Right ventricle myocardium superior (tissue), 1 donor: ENCODE measurements at places on chromosomes 7 and 10. TPM values are rescaled to one million over a fixed set of nuclear protein-coding genes. Genes with fewer than 3 reads are reported as not detected.

DNA sequence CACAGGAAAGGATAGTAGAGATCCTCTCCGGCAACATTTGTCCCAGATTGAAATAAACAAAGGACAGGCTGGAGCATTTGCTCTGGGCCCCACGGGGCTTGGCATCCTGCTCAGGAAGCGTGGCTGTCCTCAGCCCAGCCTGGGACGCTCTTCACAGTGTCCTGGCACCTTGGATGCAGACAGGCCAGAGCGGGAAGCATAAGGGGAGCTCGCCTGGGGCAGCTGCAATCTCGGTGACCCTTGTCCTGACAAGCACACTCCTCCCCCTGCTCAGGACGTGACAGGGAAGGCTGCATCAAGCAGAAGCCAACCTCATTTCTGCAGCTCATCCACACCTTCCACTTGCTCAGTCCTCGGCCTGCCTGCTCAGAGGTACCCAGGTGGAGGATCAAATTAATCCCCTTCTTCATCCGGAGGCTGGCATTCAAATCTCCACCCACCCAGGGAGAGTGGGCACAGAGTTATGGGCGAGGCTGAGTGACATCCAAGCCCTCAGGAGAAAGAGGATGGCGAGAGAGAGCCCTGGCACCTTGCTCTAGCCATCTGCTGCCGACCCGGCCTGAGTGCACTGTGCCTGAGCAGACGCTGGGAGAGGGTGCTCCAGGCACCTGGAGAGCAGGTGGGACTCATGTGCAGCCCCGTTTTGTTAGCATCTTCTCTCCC is 47.6 kb downstream of the ABRAXAS2 start:
- no peak for DNase-seq

GRCh38 chr10:103481974-103482531 is 3.0 kb upstream of the CALHM3 start:
- no peak for DNase-seq

GRCh38 chr10:119398996-119399395 is 143.5 kb downstream of the RGS10 start:
- no peak for DNase-seq

The ANKRD22 gene
- total RNA-seq, result not detected

DNA sequence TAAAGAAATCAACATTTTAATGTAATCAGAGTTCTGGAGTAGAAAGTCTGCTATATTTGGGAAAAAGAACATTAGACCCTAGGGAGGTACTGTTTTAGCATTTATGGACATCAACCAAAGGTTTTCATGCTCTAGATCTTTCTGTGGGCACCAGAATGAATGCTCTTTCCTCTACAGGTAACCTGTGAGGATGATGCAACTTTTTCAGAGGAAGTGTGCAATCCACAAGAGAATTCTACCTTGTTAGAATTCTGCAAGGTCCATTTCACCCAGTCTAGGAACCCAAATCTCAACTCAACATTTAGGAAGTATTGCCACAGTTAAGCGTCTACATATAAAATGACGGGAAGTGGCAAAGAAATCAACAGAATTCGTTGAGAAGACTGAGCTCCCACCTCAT is 139.9 kb upstream of the FAM171A1 start:
- no peak for DNase-seq

DNA sequence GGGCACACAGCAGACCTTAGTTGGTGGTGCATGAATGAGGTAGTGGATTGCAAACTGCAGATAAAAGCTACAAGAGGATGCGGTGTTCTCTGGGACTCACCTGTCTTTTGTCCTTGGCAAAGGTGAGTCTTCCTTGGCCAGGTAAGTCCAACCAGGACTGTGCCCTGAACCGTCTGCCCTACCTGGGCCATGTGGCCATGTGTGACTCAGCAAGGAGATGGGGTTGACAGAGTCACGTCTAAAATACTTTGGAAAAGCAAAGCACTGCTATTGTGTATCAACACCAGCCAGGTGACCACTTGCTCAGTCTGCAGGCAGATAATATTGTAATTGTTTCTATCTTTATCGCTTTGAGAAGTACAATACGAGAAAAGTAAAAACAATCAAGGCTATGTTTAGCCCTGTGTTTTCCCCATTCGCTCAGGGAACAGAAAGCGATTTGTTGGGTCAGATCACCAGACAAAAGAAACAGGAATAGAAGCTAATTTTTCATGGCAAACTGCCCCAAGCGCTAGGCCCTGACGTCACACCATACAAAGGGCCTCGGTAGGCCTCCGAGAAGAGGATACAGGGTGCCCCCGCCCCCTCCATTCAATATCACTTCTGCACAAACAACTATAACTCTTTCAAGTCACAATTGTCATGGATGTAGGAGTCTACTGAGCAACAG is 57.3 kb downstream of the FAM53B start:
- peak; percentile 10 for DNase-seq

The PNLIP gene
- not detected for total RNA-seq

DNA sequence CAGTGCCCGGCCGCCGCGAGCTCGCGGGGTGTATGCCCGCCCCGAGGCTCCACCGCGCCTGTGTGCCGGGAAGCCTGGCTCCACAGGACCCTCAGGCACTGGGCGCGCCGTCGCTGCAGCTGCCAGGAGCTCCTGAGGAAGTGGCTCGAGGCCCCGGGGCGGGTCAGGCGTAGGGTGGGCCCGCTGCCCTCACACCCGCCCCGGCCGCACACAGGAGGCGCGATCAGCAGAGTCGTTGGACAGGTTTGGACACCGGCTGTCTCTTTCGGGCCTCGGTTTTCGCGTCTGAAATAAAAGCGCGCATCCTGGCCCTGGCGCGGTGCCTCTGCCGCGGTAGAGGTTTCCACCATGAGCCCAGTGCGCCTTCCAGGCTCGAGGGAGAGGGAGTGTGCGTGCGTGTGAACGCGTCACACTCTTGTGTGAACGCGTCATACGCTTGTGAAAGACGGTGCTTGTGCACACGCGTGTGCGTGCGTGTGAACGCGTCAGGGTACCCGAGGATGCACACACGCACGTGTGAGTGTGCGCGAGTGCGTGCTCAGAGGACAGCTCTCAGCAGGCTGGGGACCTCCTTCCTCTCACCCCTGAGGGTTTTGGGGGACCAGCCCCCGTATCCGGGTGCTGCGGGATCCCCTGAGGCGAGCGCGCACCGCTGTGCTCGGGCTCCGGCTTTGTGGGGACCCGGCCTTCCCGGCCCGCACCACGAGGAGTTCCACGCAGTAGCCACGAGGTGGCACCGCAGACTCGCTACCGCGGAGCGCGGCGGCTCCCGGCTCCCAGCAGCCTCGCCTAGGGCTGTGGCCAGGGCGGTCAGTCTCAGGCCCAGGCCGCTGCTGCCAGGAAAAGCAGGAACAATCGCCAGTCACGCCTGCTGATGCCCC is 83.8 kb downstream of the BMS1 start:
- peak; percentile 91 for DNase-seq

- no peak for DNase-seq
Measured at GRCh38 chr10:130350996-130351395, 214.8 kb downstream of the GLRX3 start.

The CALY gene
- total RNA-seq, result not detected

- DNase-seq, result peak; percentile 50
Measured at GRCh38 chr7:41881331-41882130, 178.6 kb upstream of the INHBA start.

GRCh38 chr10:94991243-94991888 is 52.9 kb downstream of the CYP2C9 start:
- no peak for DNase-seq

The LOXL4 gene
- 0.51 TPM for total RNA-seq

The CYP2C19 gene
- 0.11 TPM for total RNA-seq

DNA sequence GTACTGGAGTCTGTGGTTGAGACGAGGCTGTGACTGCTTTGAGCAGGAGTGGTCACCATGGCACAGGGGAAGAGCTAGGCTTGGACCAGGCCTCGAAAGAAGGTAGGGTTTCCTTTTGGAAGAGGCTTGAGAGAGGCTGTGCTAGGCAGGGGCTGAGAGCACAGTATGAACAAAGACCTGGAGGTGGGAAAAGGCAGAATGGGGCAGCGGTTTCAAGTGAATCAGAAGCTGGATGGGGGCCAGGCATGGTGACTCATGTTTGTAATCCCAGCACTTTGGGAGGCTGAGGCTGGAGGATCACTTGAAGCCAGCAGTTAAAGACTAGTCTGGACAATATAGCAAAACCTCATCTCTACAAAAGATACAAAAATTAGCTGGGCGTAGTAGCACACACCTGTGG is 65.9 kb downstream of the CLIP2 start:
- no peak for DNase-seq

The CLCN1 gene
- 0.08 TPM for total RNA-seq

The CNNM1 gene
- total RNA-seq, result 0.13 TPM

GRCh38 chr7:156397249-156397648 is 243.3 kb upstream of the RNF32 start:
- no peak for DNase-seq

GRCh38 chr10:23779301-23779700 is 340.4 kb downstream of the OTUD1 start:
- no peak for DNase-seq

DNA sequence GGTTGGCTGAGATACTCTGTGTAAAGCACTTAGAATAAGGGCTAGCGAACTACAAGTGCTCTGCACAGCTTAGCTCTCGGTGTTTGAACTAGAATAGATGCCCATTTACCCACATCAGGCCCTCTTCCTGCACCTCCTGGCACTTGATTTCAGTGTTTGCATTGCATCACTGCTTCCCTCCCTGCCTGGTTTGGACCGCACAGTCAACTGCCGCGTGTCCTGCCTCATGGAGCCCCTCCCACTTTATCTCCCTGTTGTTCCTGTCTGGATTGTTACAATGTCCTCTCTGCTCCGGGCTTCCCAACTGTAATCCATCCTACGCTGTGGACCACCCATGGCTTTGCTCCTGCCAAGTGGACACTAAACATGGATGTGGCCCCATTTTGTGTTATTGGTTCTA is 2.3 kb downstream of the FAM107B start:
- no peak for DNase-seq

DNA sequence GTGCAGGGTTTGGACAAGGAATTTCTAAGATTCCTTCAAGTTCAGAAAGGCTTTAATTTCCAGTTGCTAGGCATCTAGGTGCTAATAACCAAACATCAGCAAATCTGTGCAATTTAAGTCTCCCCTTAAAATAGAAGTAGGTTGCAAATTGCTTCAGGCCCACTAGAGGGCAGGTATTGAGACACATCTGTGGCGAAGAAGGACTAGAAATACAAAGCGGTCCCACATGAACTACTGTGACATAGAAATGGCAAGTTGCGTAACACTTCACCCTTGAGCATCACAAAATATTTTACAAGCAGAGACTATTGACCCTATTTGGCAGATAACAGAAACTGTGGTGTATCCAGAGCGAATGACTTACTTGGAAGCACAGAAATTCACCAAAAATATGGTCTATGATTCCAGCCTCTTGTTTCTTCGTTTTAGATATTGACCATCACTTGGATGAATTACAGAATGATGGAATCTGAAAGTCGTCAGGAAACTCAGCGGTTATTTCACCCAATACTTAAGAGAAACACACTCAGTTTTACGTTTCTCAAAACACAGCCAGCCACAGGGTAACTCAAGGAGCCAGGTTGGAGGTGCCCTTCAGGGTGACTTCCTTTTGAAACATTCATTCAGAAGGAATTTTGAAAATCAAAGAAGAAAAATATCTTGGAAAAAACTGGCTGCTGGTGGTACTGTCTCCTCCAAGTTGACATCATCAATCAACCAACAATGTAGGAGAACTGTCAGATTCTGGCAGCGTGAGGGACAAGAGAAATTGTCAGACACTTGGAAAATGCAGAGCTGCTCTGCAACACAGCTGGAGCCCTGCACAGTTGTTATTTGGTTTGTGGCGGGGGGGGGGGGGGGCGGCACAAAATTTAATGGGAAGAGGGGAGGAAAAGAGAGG is 256.3 kb upstream of the MINDY3 start:
- no peak for DNase-seq

The DEPP1 gene
- total RNA-seq, result 35.1 TPM

The HPS1 gene
- total RNA-seq, result 25.6 TPM

DNA sequence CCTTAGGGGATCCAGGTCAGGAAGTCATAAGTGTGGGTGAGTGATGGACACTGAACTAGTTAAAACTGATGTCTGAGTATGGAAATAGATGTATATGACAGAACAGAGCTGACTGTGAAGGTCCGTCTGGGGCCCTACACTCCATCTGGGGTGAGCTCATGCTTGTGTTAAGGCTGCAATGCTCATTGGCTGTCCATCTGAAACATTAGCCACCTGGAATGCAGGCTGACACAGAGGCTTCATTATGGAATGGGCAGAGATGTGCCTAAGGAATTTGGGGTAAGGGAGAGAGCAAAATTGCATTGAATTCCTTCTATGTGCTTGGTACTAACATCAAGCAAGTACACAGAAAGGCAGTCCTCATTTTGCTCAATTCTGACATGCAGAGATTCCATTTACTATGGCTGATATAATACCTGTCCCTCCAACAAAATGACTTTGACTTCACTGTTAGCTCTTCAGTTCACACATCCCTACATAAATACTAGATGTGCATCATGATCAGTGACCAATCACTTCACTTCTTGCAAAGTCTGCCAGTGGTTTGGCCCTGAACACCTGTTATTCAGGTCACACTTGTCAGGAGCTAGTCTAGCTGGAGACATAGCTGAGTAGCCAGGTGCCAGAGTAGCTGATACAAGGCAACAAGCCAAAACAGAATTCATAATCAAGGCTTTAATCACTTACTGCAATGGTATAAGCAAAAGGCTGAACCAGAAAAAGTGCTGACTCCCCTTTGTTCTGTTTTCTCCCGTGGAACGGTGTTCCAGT is 128.9 kb upstream of the VWC2 start:
- DNase-seq, result no peak

GRCh38 chr7:30713392-30713791 is 31.1 kb upstream of the CRHR2 start:
- no peak for DNase-seq

GRCh38 chr7:66958538-66959350 is 36.6 kb downstream of the SBDS start:
- DNase-seq, result no peak

DNA sequence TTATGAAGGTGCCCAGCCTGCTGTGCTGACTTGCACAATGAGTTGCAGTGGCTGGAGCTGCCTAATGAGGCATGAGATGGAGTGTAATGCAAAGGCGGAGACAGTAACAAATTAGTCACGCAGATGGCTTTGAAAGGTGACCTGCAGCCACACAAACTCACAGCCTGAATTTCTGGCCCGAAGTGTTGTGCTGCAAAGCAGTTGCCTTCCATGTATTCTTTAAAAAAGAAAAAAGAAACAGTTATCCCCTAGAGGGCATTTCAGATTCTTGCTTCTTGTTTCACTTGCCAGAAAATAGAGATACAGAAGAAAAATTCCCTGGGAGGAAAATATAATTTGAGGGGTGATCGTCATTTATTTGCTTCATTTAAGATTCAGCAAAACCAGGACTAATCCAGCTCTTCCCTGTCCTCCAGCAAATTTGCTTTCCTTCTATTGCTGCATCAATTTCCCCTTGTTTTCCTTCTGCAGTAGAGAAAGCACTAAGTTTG is 239.9 kb downstream of the ADRA2A start:
- DNase-seq, result no peak
